Renal cortex interstitium (tissue), 15 donors: ENCODE measurements at places on chromosomes 12 and 14. TPM values are rescaled to one million over a fixed set of nuclear protein-coding genes. Genes with fewer than 3 reads are reported as not detected.

GRCh38 chr12:13369474-13370056 is 173.0 kb downstream of the EMP1 start:
- DNase-seq = no peak

GRCh38 chr14:105711841-105712460 is 185.6 kb downstream of the TMEM121 start:
- no peak for DNase-seq

- no peak for DNase-seq
Observed at GRCh38 chr14:31263485-31264133, 56.0 kb upstream of the HECTD1 start.

DNA sequence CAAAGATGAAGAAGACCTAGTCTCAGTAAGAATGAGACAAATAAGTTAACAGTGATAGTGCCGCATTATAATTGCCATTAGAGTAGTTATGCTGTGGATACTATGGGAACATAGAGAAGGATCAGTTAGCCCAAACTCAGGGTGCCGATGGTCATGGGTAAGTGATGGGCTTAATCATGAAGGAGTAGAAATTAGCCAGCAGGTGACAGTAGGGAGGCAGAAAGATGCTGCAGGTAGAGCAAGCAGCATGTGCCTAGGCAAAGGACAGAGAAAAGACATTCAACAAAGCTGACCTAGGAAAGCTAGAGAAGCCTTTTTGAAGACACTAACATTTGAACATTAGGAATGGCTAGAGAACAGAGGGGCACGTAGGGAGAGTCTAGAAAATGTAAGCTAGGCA is 30.6 kb upstream of the PTPRQ start:
- DNase-seq = no peak

AQP6 gene
- polyA plus RNA-seq = 16.1 TPM

DNM1L gene
- 91.4 TPM for polyA plus RNA-seq

DNA sequence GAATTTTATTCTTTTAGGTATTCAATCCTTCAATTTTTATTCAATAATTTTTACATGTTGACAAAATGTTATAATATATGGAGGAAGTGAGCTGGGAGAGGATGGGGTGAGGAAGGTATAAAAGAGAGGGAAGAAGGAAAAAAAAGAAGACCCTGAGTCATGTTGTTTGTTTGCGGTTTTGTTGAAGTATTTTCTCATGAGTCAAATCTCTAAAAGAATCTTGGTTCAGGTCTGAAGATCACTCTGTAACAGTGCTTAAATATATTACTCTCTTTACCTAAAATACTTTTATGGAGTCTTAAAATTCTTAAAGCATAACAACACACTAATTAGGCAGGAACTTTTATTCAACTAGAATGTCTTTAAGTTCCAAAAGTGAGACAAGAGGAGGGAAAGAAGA is 489.6 kb upstream of the GARIN6 start:
- DNase-seq = no peak

CCDC175 gene
- polyA plus RNA-seq = 1.4 TPM
